Tongue (tissue), 3 donors: ENCODE measurements at places on chromosomes 6 and 20. TPM values are rescaled to one million over a fixed set of nuclear protein-coding genes. Genes with fewer than 3 reads are reported as not detected.

CPNE5 gene
- total RNA-seq: 8.7 TPM

UBE3D gene
- 12.6 TPM for total RNA-seq

SH3BGRL2 gene
- total RNA-seq: 30.8 TPM

LYRM2 gene
- total RNA-seq: 26.4 TPM

KIFC1 gene
- total RNA-seq: 12.2 TPM

NKAIN2 gene
- 1.7 TPM for total RNA-seq

BTNL2 gene
- not detected for total RNA-seq

DNA sequence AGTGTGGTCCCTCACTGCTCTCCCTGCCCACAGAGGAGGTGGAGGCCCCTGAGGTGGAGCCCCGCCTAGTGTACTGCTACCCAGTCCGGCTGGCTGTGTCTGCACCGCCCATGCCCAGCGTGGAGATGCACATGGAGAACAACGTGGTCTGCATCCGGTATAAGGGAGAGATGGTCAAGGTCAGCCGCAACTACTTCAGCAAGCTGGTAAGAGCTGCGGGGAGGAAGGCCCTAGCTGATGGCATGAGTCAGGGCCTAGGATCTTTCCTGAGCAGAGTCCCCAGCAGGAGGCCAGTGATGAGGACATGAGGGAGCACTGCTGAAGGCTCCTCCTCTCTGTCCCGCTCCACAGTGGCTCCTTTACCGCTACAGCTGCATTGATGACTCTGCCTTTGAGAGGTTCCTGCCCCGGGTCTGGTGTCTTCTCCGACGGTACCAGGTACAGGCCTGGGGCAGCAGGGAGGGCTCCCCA lies 11.2 kb downstream of the PCIF1 start:
- DNase-seq: no peak

GRCh38 chr6:77633993-77634715 lies 18.7 kb upstream of the MEI4 start:
- DNase-seq: no peak

GRCh38 chr6:167013067-167013466 lies 13.9 kb downstream of the CEP43 start:
- DNase-seq: no peak

DNA sequence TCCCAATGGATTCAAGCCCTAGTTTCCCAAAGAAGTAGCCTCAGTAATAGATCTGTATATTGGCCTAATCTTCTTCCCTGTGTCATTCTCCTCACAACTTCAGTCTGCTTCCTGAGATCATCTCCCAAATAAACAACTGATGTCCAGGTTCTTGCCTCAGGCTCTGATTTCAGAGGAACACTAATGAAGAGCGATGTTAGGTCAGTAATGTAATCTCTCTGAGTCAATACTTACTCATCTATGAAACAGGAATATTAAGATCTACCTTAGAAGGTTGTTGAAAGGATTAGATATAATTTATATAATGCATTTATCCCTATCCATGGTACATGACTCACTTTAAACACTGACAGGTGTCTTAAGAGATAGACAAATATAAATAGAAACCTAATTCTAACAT lies 246.0 kb upstream of the FLRT3 start:
- no peak for DNase-seq

GRCh38 chr6:150634176-150634963 lies 34.7 kb downstream of the PLEKHG1 start:
- DNase-seq: no peak

- DNase-seq: no peak
Observed at GRCh38 chr6:72739368-72739779, 117.5 kb downstream of the KCNQ5 start.

GRCh38 chr6:149112976-149113375 lies 204.5 kb upstream of the TAB2 start:
- no peak for DNase-seq

DNA sequence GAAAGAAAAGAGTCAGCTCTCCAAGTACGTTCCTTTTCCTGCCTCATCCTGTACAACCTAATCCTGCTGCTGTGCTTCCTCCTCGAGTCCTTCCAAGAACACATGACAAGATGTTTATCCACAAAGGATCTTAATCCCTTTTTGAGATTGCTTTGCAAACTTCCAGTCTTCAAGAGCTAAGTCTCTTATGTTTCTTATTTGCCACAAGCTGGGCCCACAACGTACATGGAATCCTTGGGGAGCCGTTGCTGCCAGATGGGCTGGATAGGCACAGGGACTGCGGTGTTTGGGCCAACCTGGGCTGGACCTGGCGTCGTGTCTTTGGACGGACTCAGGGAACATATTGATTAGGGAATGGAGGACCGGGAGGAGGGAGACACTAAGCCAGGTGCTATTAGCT lies 79.7 kb upstream of the AFDN start:
- peak; percentile 73 for DNase-seq

- no peak for DNase-seq
Observed at GRCh38 chr20:36862857-36863668, 12.9 kb upstream of the TLDC2 start.

- DNase-seq: no peak
Observed at GRCh38 chr6:83190626-83191025, 2.4 kb downstream of the PGM3 start.

DNA sequence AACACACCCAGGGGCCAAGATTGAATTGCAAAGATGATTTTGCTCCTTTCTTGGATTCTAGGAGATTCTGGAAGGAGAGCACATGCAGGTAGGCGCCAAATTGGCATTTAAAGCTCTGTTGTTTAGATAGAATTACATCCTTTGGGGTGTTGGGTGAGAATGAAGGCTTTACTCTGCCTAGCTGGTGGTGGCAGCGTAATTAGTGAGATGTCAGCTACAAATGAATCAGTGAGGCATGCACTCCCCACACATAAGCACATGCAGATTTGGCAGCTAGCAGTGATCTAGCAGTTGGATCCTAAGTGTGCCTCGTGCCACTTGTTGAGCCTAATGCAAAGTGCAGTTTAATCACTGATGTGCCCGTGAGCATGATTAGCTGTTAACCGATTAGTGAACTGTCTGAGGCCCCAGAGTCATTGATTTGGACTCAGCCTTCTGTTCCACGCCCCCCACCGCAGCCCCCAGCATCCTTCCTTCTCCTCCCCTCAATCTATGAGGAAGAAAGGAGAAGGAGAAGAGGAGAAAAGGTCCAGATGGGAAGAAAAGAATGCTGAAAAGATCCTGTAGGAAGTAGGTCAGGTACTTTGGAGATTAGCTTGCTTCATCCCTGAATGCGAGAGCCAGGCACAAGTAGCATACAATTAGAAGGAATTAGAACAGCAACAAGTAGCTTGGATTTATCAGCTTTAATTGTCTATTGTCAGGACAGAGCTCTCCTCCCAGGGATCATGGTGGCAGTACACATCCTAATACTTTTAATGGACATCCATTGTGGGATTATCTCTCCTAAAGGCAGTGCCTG lies 6.0 kb upstream of the PRDM1 start:
- no peak for DNase-seq

- no peak for DNase-seq
Observed at GRCh38 chr6:18326980-18327379, 60.2 kb upstream of the RNF144B start.

DNA sequence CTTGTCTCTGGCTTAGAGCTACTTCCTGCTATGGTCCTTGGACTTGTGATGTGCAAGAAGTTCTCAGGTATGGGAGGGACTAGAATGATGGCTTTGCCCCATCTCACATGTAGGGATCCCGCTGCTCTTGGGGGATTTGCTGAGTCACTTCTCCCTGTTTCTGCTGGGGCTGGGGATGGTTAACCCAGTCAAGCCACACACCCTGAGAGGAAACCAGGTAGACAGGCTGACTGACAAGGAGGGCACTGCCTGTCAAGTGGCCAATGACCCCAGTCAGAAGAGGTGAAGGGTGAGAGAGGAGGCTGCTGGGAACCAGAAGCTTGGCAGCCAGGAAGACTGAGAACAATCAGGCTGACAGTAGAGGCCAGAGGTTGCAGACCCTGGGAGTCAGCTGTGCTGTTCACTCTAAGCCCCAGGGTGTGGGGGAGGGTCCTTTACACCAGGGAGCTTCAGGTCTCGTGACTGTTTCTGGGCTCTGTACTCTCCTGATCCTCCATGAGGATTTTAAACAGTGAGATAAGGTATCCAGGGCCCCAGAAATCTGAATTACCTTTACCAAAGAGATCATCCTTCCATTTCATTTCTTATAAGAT lies 34.6 kb downstream of the HLA-F start:
- DNase-seq: no peak

DNA sequence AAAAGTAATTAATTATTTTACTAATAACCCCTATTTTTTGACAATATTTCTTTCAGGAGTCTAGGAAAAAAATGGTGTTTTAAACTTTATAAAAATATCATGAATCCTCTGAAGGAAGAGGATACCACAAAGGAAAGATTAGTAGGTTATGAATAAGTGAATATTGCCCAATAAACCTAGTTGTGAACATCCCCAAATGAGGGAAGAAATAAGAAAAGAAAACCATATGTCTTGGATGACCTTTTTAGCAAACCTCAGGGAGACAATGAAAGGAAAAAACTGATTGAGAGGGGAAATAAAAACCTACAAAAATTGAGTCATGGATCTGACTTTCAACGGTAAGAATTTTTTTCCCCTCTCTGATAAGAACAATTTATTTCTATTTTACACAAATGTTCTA lies 34.4 kb downstream of the TENT5A start:
- DNase-seq: no peak

- DNase-seq: no peak
Observed at GRCh38 chr6:35973670-35974222, 50.7 kb downstream of the SLC26A8 start.

DNA sequence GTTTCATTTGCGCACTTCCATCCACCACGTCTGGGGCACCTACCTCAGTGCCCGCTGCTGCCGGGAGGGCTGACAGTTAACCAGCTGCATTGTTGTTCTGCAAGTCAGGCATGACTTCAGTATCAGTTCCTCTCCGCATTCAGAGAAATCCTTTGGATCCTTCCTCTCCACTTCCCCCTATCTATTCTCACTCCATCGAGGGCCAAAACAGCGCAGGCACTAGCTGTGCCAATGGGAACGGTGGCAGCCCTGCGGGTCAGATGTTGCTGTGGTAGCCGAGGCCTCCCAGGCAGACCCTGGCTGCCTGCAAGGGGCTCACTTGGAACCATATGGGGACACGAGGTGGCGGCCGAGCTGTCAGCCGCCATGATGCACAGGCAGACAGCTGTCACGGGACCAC lies 64.2 kb upstream of the INSM1 start:
- peak; percentile 1 for DNase-seq

DNA sequence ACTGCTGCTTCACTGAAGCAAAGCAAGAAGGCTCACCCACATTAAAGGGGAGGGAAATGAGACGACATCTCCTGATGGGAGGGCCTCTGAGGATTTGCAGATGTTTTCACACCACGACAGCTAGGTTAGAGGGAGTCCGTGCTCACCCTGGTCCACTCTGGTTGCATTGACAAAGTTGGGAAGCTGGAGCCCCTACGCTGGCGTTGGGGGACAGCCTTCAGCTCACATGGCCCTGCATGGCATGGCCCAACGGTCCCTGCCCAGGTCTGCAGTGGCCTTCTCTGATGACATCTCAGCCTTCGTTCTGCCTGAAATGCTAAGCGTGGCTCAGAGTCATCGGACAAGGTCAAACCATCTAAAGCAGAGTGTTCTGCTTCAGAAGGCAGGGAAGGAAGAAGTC lies 3.8 kb upstream of the NAPB start:
- no peak for DNase-seq

- peak; percentile 19 for DNase-seq
Observed at GRCh38 chr6:5398530-5398929, 137.2 kb downstream of the FARS2 start.
